ENCODE measurements at places on chromosomes 11 and 22.

GRCh38 chr11:2533587-2534133, 88.9 kb downstream of the KCNQ1 start:
- peak; percentile 24 for DNase-seq

GRCh38 chr22:28948424-28948823, 65.1 kb downstream of the ZNRF3 start:
- no peak for DNase-seq

- DNase-seq = no peak
Measured at GRCh38 chr11:73325036-73325981, 17.2 kb downstream of the ARHGEF17 start.

GRCh38 chr11:66866511-66866986, 9.7 kb downstream of the LRFN4 start:
- no peak for DNase-seq

GRCh38 chr22:42050641-42051180, 19.9 kb downstream of the NAGA start:
- no peak for DNase-seq

DNA sequence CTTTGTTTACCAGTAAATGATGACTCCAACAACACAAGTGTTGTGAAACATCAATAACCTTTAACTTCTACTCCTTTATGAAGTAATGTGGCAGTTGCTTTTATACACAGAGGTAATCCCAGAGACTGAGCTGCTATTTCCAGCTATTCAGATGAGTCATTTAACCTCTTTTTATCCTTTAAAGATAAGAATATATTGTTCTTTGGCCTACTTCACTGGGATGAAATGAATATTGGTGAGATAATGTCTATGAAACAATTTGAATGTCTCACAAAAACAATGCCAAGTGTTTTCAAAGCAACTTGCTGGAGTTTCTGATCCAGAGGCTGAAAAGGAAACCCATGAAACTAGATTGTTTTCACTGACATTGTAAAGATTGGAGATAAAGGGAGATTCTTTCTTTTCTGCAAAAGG, 564.4 kb upstream of the LUZP2 start:
- no peak for DNase-seq

DNA sequence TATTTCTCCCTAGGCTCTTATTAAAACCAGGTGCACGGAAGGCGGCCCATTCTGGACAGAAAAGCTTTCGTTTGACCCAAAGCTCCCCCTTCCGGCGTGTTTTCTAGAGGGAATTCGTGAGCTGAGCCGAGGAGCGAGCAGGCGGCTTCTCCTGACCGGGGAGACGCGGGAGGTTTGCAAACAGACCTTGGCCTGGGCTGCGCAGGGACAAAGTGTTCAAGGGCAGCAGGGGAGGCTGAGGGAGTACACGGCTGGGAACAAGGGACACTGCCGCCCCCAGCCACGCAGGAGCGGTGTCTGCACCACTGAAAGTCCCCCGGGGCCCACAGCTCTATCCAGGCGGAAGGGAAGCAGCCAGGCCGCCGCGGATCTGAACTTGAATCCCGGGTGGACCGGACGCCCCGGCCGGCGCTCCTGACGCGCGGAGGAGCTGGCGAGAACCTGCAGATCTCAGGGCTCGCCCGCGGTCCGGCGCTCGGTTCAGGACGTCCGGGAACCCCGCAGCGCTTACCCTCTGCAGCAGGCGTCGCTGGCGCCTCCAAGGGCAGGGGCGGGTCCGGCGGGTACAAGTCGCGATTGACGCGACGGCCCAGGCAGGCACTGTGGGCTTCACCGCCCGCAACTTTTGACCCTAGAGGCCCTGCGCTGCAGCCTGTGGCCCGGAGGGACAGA, 101.9 kb downstream of the WT1 start:
- DNase-seq = no peak

DNA sequence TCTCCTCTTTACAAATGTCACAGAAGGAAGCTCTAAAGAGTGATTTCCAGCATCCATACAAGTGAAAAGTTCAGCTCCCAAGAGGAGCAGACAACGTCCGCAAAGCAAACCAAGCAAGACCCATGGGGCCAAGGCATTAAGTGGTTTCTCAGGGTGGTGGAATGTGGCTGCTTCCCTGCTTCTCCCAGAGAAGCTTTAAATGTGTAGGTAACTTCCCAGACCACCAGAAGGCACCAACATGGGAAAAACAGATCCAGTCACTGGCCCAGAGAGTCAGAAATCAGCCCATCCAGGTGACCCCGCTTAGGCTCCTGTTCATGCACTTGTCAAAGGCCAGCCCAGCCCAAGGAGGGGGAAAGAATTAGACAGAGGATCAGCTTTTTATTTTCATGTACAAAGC, 13.3 kb upstream of the PHF21A start:
- no peak for DNase-seq

DNA sequence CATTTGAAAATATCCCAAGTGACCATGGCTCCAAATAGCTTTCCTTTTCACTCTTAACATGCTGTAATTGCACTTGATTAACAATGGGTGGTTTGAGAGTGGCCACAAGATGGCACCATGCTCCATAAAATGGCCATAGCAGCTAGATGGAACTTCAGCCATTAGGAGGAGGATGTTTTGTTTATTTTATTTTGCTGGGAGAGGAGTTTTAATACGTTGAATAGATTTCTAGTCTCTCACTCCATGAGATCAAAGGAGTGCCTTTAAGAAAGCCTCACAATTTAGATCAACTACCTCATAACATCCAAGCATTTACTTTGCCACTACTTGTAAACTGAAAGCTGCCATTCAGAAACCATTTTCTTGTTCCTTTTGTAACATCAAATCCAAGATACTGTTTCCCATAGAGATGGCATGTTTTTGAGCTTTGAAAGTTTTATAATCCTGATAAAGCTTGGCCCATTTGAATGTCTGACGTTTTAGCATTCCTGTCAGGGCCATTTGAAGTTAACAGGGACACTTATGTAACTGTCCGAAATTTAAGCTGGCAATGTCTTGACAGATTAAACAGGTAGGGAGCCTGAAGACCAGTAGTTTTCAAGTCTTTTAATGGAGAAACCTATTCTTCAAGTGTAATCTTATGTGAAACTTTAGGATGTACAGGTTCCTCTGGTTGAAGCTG, 4.7 kb downstream of the FEN1 start:
- DNase-seq = peak; percentile 67

DNA sequence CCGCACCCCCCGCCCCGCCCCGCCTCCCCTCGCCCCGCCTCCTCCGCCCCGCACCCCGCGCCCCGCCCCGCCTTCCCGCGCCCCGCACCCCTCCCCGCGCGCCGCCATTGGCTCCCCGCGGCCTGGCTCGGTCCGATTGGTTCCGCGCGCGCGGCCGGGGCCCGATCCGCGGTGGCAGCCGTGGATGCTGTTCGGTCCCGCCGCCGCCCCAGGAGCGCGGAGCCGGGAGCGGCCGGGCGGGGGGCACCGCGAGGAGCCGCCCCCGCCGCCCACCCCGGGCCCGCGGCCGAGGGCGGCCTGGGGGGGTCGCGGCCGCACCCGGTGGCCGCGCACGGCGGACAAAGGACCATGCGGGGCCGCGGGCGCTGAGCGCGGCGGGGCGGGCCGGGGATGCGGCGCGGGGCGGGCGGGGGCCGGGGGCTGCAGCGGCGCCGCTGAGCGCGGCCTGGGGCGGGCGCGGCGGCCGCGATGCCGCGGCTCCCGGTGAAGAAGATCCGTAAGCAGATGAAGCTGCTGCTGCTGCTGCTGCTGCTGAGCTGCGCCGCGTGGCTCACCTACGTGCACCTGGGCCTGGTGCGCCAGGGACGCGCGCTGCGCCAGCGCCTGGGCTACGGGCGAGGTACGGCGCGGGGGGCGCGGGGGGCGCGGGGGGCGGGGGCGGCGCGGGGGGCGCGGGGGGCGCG, at the start of gene B4GALNT4:
TSS of gene B4GALNT4 (plus strand) at position 164 of the 683 bp plus-strand sequence. CDS start at position 469, 305 bp downstream.
- no peak for DNase-seq

GRCh38 chr11:128496692-128497060, 90.7 kb downstream of the ETS1 start:
- DNase-seq = no peak

DNA sequence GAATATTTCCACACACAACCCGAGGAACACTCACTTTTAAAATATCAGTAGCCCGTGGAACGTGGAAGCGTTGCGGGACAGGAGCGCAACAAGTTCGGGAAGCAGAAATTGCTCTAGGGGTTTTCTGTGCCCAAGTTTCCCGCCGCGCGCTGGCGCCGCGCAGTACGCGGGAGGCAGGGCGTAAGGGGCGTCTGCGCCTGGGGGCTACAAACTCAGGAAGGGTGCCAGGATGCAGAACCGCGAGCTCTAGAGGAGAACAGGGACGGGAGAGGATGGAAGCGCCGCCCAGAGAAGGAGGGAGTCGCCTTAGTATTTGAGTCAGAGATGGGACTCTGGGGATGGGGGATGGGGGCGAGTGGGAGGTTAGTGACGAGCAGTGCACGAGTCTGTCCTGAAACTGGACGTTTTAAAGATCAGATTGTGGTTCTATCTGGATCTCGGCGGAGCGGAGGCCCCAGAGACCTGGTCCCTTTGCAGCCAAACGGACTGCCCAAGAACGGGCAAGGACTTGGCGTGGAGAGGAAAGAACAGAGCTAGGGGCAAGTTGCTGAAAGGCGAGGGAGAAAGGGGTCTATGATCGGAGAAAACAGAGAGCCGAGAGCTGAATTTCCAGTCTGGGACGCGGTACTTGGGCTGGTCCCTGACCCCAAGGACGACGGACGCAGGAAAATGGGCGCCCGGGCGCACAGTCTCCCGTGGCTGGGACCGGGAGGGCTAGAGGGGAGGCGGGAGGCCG, 4.7 kb downstream of the BSX start:
- DNase-seq = no peak

DNA sequence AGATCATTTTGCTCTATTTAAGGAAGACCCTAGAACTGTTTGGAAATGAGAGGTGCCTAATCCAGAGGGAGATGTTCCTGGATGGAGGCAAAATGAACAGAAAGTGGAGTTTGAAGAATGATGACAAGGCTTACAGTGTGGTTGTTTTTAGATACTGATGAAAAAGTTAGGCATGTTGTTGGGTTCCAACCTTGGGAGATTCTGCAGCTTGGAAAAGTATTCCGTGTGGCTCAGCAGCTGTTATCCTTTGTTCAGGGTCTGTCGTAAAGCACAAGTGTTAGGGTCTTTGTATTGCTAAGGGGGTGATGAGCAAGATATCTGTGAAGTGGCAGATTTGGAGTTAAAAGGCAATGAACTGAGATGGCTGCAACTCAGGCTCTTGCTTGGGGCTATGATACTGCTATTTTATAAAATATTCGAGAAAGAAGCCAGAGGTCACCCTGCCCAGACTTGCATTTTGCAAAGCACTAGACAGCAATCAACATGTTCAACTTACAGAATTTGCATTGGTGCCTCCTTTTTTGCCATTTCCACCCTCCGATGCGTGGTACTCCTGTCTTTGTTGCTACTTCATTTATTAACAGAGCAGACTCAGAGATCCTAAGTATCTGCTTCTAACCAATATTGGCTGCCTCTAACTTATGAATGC, 45.3 kb upstream of the POGLUT3 start:
- DNase-seq = no peak

- DNase-seq = no peak
Measured at GRCh38 chr11:16806791-16807190, 68.3 kb downstream of the C11orf58 start.

DNA sequence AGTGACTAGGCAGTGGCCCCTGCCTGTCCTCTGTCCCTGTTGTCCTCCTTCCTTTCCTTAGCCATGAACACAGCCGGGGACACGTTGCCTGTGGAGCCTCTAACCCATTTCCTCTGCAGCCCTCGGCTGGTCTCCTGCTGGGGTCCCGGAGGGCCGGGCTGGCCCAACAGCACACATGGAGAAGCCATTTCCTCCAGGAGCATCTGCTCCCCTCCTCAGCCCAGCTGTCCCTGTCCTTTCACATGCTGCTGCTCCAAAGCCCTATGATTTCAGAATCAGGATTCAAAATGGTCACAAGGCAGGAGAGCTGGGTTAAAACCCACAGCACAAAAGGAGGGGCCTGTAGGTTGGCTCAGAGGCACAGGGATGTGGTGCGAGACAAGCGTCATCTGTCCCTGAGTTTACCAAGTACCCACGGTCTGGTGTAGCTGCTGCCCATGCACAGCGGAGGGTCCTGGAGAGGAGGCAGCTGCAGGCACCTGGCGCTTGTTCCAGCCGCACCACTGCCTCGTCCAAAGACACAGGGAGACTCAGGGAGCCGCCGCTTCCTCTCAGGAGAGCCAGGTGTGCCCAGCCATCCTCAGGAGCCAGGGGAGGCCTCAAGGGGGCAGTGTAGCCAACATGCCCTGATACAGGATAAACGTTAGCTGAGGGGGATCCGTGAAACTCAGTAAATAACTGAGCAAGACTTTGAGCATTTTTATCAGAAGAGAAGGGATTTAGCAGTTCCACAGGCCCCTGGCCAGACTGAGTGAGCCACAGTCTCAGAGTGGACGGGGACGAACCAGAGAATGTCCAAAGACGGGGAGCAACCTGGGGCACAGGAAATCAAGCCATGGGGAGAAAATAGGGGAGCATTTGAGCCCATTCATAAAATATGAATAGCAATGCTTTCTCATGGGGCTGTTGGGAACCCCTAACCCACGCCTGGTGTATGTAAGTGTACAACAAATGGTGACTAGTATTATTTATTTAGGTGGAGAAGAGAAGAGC, 3.9 kb upstream of the VSIG10L2 start:
- DNase-seq = no peak

DNA sequence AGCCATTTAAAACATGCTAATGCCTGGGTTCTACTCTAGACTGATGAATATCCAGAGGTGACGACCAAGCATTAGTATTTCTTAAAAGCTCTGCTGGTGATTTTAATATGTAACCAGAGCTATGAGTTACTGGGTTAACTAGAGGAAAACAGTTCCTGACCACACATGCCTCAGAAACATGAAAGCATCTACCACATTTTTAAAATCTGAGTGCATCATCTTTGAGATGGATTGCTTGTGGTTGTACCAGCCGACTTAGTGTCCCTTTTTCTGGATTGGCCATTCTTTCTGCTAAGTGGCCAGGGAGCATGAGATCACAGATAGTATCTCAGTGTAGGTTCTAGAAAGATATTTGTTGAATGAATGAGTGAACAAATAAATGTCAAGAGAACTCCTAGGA, 152.4 kb downstream of the NTM start:
- DNase-seq = no peak

GRCh38 chr11:131624531-131624930, 254.1 kb downstream of the NTM start:
- DNase-seq = no peak

GRCh38 chr11:118006153-118006534, 19.9 kb downstream of the IL10RA start:
- no peak for DNase-seq

- DNase-seq = no peak
Measured at GRCh38 chr22:41885516-41885915, 29.4 kb downstream of the SHISA8 start.

- no peak for DNase-seq
Measured at GRCh38 chr11:71286701-71287643, 34.6 kb upstream of the SHANK2 start.
